Stimulated activated CD4-positive, alpha-beta T cell treated with anti-CD3 and anti-CD28 coated beads, Interleukin-1b, Interleukin-23, amount 100 ng/mL, for 1 hour (primary cell): ENCODE measurements at places on chromosomes 12 and 14.

GRCh38 chr14:87745507-87746118 is 247.4 kb downstream of the GALC start:
- no peak for DNase-seq

GRCh38 chr14:20472536-20473169 is 3.4 kb downstream of the PNP start:
- DNase-seq = no peak

DNA sequence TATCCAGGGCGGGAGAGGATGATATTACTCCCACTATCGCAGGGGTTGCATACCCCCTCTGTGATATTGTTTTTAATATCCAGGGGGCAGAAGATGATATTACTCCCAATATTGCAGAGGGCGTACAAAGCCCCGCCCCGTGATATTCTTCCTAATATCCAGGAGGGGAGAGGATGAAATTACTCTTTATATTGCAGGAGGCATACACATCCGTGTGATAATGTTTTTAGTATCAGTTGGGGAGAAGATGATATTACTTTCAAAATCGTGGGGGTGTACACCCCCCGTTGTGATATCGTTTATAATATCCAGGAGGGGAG is 52.9 kb upstream of the OXA1L start:
- DNase-seq = no peak

- no peak for DNase-seq
Observed at GRCh38 chr12:18703321-18703720, 34.5 kb downstream of the PLCZ1 start.

- no peak for DNase-seq
Observed at GRCh38 chr14:77086017-77086727, 11.9 kb upstream of the CIPC start.

- DNase-seq = no peak
Observed at GRCh38 chr14:52380294-52380693, 66.2 kb downstream of the PTGER2 start.

DNA sequence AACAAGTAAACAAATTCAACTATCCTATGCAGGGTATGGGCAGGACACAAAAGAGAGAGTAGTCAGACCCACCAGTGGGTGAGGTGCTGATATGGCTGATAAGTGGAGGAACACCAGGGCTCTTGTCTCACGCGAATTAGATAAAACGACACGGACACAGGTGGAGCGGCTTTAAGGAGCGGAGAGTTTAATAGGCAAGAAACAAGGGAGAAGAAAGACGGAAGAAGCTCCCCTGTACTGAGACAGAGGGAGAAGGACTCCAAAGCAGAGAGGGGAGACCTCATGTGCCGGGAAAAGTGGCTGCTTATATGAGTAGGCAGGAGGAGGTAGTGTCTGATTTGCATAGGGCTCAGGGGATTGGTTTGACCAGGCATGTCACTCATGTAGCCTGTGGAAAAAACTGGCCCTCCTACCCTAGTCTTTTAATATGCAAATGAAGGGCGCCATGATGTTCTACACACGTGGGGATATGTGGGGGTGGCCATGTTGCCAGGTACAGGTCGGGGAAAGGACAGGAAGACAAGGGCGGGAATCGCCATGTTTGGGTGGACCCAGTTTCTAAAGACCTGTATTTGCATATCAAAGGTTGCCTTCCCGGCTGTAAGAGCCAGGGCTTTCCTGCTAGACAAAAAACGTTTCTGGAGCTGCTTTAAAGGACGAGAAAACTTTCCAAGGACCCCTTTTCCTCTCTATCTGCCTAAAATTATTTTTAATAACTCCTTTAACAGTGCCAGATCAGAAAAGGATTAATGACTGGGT is 28.8 kb downstream of the RPGRIP1 start:
- DNase-seq = peak; percentile 40

DNA sequence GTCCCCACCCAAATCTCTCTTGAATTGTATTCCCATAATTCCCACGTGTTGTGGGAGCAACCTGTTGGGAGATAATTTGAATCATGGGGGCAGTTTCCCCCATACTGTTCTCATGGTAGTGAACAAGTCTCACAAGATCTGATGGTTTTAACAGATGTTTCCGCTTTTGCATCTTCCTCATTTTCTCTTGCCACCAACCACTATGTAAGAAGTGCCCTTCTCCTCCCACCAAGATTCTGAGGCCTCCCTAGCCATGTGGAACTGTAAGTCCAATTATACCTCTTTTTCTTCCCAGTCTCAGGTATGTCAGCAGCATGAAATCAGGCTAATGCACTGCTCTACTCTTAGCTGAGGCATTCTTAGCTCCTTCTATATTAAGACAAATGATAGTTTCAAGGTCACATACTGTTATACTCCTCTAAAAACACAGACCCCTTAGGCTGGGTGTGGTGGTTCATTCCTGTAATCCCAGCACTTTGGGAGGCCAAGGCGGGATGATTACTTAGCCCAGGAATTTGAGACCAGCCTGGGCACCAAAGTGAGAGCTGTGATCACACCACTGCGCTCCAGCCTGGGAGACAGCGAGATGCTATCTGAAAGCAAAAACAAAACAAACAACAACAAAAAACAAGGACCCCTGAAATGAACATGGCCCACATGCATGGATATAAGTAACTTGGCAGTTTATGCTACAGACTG is 3.6 kb downstream of the SCAF11 start:
- no peak for DNase-seq

- DNase-seq = no peak
Observed at GRCh38 chr12:29707846-29708245, 75.9 kb downstream of the TMTC1 start.

DNA sequence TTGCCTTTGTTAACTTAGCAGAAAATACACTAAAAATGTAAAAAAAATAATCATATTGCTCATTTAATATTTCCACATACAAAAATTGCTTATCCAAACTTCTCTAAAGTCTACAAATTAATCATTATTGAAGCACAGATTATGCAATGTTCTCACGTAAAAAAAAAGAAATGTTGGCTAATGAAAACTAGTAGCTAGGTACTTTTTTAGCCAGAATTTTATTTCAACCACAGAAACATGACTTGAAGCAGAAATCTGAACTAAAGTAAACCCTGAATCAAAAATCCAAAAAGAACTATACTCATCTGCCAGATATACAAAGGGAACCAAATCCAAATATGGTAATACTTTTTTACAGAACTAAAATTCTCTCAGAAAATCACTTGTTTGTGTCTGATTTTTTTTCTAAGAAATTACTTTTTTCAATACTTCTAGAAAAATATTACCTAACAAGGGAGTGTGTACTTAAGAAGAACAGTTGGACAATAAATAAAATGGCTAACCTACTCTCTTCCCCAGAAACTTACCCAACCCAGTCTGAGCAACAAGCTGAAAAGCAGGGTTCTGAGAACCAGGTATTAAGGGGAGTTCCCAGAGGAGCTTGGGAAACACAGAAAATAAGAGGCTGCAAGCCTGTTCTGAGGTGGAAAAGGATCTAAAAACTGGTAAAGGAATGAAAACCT is 78.4 kb upstream of the RAP1B start:
- no peak for DNase-seq

- DNase-seq = no peak
Observed at GRCh38 chr14:85572845-85573244, 42.9 kb downstream of the FLRT2 start.

DNA sequence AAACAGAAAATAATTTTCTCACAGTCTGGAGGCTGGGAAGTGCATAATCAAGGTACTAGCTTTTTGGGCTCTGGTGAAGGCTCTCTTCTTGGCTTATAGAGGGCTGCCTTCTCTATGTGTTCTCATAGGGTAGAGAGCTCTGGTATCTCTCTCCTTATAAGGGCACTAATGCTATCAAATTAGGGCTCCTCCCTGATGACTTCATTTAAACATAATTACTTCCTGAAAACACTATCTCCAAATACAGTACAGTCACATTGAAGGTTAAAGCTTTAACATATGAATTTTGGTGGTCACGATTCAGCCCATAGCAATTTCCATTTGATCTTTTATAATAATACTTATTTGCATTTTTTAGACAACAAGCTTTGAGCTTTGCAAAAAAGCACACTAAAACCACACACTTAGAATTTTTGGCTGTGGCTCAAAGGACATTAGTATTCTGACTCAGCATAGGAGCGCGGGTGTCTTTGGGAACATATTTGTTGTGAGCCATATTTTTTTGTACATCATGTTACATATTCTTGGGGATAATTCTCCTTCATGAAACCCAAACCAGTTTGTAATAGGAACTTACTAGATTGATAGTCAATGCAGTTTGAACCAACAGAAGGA is 808.1 kb upstream of the FBXO33 start:
- no peak for DNase-seq

GRCh38 chr12:128387811-128388422 is 120.9 kb downstream of the TMEM132C start:
- DNase-seq = no peak

DNA sequence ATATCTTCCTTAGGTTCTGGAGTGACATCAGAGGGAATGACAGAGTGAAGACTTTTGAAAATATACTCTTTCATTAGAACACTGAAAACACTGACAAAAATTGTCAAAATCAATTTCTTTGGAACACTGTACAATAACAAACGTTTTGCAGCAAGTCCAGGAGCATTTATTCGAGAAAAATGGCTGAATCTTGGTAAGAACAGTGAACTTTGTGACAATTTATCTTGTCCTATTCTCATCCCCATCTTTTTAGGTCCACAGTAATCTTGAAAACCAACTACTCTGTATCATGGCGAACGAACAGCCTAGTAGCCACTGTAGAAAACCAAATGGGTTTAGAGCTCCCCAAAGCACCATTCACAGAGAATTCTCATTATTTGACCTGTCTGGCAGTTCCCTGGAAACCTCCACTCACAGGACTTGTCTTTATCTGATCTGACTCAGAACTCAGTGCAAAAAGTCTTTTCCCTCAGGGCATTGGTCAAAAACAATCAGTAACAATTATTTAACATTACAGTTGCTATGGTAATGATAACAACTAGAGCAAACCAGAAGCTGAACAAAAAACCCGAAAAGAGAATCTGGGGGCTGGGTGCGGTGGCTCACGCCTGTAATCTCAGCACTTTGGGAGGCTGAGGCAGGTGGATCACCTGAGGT is 20.3 kb upstream of the PPP2R5E start:
- no peak for DNase-seq

- DNase-seq = no peak
Observed at GRCh38 chr14:68695856-68696255, 97.0 kb downstream of the ZFP36L1 start.

GRCh38 chr12:27083861-27084394 is 1.6 kb upstream of the C12orf71 start:
- DNase-seq = no peak

- no peak for DNase-seq
Observed at GRCh38 chr12:127750076-127750840, 516.7 kb upstream of the TMEM132C start.

DNA sequence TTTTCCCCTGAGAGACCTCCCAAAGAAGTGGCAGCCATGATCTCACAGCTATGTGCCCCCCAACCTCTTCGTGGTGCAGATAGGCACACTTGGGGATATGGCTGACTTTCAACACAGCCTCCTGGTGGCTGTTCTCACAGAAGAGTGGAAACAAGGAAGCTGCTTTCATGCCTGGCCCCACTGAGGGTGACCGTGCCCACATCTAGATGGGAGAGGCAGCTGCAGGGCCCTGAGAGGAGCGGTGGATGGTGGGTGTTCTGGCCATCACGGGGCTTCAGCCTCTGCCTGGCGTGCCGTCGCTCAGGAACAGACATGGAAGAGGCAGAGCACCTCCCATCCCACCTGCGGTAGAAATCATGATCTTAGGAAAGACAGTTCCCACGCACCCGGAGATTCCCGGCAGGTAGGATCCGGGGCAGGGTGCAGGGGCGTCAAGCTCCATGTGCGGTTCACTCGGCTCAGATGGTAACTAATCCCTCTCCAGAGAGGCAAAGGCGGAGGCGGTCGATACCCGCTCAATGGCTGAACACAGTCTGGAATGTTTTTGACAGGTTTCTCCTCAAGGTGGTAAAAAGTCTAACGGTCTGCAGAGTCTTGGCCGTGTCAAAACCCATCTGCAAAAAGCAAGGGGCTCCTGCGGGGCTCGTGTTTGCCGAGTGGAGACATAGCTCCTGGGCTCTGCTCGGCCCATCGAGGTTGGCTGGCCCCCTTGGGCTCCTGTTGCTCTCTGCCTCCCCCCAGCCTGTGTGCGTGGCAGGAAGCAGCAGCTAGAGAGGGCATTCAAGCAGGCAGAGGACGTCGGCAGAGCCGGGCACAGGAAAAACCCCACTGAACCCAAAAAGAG is 225.2 kb upstream of the RTL1 start:
- DNase-seq = no peak

DNA sequence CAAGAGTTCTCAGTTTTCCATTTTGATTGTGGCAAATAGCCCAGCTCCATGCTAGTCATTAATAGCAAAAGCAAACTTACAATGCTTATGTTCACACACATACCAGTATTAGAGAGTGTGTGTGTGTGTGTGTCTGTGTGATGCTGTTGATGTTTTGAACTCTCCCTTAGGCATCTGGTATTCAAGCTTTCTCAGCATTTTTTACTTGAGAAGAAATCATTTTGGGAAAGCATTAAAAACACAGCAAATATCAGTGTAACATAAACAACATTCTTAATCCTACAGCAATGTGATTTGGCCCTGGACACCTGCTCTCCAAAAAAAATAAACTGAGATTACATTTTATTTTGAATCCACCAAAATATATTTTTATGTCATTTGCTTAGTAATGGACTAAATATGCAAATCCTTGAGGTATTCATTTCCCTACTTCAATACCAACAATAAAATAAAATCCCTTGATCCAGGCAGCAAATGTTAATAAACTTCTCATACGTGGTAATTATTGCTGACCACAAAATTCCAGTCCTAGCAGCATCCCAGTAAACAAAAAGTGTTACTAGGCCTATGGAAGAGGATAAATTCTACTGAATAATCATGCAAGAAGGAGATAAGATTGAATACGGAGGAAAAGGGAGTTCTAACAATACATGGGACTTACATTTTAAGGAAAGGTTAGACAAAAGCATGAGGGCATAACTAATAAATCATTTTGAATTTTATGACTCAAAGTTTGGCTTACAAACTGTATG is 249.5 kb upstream of the CLEC14A start:
- no peak for DNase-seq

GRCh38 chr12:111764120-111764821 is 2.5 kb upstream of the ALDH2 start:
- no peak for DNase-seq

DNA sequence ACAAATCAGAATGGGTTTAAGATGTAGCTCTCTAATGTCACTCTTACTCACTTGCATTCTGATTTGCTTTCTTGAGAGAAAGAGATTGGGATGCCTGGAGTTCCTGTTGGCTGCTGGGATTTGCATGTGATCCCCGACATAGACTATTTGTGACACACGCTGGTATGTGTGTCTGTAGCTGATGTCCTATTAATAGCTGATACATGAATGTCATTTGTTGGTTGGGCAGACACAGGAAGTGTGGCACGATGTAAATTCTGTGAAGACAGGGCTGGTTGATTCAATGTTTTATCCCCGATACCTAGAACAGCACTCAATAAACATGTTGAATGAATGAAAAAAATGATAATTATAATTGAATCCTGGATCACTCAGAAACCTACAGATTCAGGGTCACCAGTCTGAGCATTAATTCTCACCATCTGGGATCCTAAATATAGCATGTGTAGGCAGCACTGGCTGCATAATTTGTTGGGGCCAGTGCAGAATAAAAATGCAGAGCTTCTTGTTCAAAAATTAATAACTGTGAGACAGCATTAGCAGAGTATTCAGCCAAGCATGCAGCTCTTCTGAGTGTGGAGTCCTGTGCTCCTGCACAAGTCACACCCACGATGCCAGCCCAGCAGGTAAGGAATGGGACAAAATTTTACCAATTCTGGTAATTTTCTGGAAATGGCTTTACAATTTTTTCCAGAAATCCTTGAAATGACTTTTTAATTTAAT is 35.5 kb upstream of the SOCS2 start:
- no peak for DNase-seq
